Activated T-helper 17 cell treated with anti-CD3 and anti-CD28 coated beads, Interleukin-2, amount 50 U/mL, for 72 hours (primary cell): ENCODE measurements at places on chromosomes 13 and 19. TPM values are rescaled to one million over a fixed set of nuclear protein-coding genes. Genes with fewer than 3 reads are reported as not detected.

NEK5 gene
- not detected for total RNA-seq

NLRP11 gene
- 0.11 TPM for total RNA-seq

PRODH2 gene
- total RNA-seq, result 0.13 TPM

CAMSAP3 gene
- total RNA-seq, result 0.37 TPM

CGB3 gene
- total RNA-seq, result not detected

MAU2 gene
- total RNA-seq, result 67.9 TPM

FSD1 gene
- total RNA-seq, result 8.3 TPM

PSG1 gene
- 0.45 TPM for total RNA-seq

PDX1 gene
- not detected for total RNA-seq

FPR1 gene
- total RNA-seq, result not detected

ADGRE2 gene
- 1.1 TPM for total RNA-seq

PGLYRP2 gene
- not detected for total RNA-seq

GRCh38 chr13:52659340-52659739 is 6.7 kb downstream of the SUGT1 start:
- ATAC-seq, result no peak

DNA sequence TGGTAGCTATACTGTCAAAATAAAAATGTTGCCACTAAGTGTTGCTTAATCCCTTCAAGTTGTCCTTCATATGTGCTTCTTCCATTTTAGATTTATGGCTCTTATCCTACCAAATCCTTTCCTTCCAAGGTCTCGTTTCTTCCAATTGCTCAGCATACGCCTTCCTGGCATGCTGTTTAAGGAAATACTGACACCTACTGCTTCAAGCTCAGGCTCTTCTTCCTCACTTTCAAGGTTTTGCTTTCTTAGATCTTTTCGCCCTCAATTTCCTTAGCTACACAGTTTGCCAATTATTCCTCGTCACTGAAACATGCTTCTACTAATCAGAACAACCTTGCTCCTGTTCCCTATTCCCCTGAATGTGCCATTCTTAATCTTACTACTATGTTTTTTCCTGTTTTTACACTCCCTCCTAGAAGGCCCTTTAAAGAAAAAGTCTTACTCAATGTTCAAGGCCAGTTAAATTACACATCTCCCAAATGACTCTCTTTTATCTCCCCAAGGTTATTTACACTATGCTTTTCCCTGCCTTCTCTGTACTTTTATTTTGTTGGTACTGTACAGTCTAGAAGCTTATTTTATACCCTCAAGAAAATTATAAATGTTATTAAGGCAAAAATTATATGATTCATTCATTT is 343.1 kb downstream of the MZT1 start:
- no peak for ATAC-seq

- ATAC-seq, result no peak
Measured at GRCh38 chr13:25175026-25175425, 2.9 kb upstream of the AMER2 start.

- ATAC-seq, result no peak
Measured at GRCh38 chr13:108911807-108912206, 282.4 kb downstream of the MYO16 start.

GRCh38 chr19:41785653-41786052 is 10.7 kb upstream of the CEACAM3 start:
- ATAC-seq, result peak; percentile 94

GRCh38 chr13:59354665-59355369 is 808.9 kb downstream of the DIAPH3 start:
- no peak for ATAC-seq

GRCh38 chr19:38266981-38267597 is 2.7 kb downstream of the SPINT2 start:
- ATAC-seq, result no peak

DNA sequence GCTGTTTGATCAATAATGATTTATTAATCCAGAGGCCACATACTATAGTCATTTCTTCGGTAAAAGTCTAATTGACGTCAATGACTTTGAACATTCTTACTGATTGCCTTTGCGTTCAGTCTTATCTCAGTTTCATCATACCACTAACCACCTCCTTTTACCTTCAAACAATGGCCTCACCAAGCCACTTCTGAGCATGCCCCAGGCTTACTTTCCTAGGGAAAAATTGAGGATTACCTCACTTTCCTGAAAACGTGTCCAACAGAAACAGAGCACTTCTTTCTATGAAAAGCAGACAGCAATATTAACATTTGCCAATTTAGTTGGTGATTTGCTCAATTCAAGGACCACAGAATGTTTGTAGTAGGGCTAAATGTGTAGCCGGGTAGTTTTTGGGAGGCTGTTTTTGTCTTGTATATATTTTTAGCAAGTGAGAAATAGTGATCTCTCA is 157.6 kb downstream of the KLF5 start:
- no peak for ATAC-seq

GRCh38 chr19:44282846-44283245 is 22.0 kb downstream of the ZNF235 start:
- ATAC-seq, result no peak

- no peak for ATAC-seq
Measured at GRCh38 chr13:90205911-90206310, 1141.6 kb upstream of the MIR17HG start.

DNA sequence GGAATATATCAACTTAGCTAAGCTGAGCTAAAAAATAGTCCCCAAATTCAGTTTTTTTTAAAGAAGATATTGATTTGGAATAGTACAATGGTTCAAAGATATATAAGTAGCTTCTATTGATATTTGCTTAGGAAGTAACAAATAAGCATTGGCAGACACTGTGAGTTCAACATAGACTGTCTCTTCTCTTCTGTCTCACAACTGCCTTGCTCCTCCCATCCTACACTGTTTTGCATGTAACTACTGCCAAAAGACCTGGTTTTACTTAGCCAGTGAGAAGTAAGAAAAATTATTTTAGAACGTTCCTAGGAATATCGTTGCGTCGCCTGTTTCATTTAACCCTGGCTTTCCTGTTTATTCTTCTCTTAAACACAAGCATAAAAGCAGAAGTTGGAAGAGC is 859.0 kb upstream of the SPRY2 start:
- ATAC-seq, result no peak

DNA sequence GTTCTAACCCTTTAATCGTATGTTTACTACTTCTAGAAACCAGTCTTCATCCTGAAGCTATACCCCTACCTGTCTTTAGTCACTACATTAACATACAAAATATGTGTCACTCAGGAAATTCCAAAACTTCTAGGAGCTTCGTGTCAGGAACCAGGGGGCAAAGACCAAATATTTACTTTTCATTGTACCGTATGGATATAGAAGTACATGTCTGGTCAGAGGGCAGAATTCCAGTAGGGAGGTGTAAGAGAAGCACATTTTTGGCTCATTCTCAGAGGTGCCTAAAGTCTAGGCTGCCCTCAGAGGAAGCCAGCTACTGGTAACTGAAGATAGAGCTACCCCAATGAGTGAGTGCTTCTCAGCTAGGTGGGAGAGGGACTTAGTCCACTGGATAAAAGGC is 320.7 kb downstream of the DIAPH3 start:
- ATAC-seq, result no peak

DNA sequence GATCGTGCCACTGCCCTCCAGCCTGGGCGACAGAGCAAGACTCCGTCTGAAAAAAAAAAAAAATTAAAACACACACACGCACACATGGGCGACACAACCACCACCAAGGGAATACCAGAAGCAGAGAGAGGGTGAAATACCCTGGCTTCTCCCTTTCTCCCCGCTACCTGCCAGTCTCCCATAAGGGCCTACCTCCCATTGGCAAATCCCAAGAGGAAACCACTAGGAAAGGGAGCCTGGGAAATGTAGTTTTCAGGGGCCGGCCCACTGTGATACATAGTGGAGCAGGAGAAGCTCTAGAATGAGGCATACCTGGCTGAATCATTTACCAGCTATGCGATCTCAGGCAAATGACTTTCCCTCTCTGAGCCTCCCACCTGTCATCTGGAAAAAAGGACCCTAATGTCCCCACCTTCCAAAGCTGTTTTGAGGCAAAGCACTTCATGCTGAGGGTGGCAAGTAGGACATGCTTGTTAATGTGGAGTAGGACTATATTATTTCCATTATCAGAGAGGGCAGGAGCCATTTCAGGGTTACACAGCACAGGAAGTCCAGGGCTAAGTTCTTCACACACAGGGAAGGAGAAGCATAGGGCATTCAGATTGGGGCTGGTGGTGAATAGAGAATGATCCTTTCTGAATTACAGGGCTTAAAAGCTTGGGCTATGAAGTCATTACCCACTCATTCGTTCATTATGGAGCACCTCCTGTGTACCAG is 14.3 kb upstream of the HNRNPUL1 start:
- no peak for ATAC-seq

DNA sequence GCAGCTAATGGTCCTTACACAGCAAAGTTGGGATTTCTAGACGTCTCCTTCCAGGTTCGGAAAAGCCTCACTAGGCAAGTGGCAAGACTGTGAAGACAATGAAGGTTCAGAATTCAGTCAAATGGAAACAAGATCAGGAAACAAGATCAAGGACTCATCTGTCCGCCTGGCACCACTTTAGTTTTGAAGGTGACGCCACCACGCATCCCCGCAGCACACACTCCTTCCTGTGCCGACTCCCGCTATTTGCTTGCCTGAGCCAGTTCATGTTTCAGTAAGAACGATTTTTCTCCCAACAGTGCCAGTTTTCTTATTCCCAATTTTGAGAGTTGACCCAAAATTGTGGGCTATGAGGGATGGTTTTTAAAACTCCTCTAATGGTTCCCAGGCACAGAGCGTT is 41.4 kb downstream of the MPHOSPH8 start:
- no peak for ATAC-seq

- no peak for ATAC-seq
Measured at GRCh38 chr19:30807278-30807677, 435.1 kb downstream of the ZNF536 start.

DNA sequence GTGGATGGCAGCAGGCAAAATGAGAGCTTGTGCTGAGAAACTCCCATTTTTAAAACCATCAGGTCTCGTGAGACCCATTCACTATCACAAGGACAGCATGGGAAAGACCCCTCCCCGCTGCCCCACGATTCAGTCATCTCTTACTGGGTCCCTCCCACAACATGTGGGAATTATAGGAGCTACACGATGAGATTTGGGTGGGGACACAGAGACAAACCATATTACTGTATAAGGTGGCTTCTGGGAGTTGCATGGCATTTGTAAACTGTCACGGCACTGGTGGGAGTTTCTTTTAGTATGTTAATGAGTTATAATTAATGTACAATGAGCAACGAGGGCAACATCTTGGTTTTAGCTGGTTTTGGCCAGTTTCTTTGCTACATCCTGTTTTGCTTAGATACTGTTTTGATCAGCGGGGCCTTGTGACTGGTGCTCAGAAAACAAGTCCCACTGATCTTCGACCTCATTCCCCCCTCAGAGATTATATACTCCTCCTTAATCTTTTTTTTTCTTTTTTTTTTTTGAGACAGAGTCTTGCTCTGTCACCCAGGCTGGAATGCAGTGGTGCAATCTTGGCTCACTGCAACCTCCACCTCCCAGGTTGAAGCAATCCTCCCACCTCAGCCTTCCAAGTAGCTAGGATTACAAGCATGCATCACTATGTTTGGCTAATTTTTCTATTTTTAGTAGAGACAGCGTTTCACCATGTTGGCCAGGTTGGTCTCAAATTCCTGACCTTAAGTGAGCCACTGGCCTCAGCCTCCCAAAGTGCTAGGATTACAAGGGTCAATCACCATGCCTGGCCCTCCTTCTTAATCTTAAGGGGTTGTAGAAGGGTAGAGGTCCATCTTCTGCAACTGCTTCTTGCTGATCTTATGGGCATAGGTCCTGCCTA is 21.3 kb upstream of the ZNF599 start:
- ATAC-seq, result no peak

DNA sequence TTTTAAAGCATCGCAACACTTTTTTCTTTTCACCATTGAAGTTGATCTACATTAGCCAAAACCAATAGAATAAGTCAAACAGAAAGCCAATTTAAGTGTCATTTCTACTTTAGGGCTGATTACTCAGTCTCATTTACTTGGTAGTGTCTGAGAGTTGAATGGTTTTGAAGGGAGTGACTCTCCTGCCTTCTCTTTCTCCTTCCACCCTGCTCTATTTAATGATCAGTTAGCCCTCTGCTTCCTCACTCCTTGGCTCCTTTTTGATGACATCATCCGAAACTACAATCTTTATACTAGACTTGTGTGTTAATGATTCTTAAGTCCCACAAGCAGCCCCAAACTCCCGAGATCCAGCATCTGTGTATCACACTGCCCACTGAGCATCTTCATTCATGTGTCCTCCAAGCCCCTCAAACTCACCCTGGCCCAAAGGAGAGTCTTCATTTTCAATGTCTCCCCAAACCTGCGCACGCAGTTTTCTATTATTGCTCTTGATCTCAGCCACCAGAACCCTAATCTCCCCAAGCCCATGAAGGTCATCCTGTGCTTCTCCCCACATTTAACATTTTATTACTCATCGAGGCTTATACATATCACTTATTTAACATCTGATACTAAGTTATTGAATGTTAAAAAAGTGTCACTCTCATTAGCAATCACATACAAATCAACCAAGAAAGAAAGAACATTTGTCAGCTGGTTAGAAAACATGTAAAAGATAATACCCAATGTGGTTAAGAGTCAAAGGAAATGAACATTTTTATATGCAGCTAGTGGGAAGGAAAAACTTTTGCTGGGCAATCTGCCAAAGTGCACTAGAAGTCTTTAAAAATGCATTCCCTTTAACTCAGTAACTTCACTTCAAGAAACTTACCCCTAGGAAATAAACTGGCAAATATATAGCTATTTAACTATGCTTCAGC is 32.2 kb upstream of the ARGLU1 start:
- ATAC-seq, result peak; percentile 65

DNA sequence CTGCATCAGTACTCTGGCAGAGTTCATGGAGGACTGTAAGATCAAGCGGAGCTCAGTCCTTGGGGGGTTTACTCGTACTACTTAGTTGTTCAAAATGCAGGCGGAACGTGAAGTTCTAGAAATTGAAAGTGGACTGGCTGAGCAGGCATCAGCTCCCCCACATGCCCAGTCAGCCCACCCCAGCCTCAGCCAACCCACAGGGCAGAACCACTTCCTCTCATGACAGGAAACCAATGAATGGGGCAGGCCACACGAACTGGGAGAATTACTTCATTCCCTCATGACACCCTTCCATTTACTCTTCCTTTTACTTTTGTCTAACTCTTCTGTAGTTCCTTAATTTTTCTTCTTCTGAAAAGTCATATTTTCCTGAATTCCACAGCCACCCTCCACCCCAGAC is 71.9 kb downstream of the FLT1 start:
- peak; percentile 24 for ATAC-seq

DNA sequence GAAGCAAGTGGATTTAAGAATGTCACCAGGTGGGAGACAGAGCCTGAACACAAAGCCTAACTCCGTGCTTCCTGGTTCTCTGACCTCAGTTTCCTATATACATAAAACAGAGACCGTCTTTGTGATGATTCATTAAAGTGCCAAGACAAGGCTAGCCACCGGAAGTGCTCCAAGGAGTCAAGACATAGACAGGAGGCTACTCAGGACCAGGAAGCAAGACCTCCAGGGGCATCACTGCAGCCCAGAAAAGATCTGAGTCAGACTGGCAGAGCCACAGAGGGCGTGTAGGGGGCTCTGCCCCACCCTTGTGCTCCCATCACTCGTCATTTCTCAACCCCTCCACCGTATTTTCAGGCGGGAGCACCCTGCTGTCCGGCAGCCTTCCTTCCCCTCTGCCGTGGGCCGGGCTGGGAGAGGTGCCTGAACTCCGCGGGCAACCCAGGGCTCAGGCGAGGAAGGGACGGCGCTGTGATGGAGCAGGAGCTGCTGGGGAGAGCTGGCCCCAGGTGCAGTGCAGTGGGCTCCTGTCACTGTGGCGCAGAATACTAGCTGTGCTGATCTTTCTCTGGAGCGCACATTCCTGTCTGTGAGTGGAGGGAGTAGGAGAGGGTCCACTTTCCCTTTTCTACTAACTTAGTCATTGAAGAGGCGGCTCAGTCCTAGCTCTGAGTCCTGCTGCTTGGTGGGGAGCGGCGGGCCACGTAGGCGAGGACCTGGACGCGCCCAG is 134.7 kb upstream of the GPR12 start:
- ATAC-seq, result peak; percentile 35
